ENCODE measurements at places on chromosomes 13 and 19. TPM values are rescaled to one million over a fixed set of nuclear protein-coding genes. Genes with fewer than 3 reads are reported as not detected.

DNA sequence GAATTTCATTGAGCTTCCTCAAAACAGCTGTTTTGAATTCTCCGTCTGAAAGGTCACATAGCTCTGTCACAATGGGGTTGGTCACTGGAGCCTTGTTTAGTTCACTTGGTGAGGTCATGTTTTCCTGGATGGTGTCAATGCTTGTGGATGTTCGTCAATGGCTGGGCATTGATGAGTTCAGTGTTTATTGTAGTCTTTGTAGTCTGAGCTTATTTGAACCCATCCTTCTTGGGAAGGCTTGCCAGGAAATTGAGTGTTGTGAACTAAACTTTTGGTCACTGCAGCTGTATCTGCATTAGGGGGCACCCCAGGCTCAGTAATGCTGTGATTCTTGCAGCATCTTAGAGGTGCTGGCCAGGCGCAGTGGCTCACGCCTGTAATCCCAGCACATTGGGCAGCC, 22.0 kb downstream of the BLOC1S3 start:
- no peak for DNase-seq

- no peak for DNase-seq
These were observed 853.3 kb downstream of the GPC5 start for GRCh38 chr13:92251671-92252210.

DNA sequence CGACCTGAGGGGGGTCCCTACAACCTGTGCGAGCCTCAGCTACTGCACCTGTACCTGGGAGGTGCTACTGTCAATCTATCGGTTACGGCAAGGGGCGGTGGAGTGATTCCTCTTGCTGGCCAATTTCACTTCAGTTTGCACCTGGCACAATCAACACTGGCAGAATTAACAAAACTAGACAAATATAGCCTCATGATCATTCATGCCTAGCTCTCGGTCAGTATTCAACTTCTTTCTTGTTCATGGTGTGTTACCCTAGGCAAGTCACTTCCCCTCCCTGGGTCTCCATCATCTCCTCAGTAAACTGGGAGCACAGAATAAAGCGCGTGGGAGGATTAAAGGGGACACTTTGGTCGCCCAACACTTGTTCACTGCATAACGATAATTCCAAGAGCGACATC, 618 bp downstream of the HAUS8 start:
- DNase-seq: no peak

GRCh38 chr19:2970201-2970835, 7.0 kb upstream of the TLE6 start:
- DNase-seq: no peak

GRCh38 chr13:34065928-34066327, 248.0 kb downstream of the RFC3 start:
- DNase-seq: no peak

GRCh38 chr13:33931397-33932311, 113.7 kb downstream of the RFC3 start:
- DNase-seq: no peak

DNA sequence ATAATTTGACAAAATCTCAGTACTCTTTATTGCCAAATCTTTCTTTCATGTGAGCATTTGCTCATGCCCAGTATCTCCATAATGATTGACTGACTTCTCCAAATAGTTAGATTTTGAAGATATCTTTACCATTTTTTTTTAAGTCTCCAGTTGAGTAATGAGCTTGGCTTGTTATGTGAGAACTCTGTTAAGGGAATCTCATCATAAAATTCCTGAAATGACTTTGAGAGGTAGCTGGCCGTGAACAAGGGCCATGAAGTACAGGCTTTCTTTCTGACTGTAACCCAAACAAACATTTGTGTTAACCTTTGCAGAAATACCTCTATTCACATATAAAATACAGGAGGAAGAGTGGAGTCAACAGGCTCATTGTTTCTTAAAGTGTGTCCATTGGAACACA, 449.7 kb downstream of the IRS2 start:
- no peak for DNase-seq

The KLF1 gene
- total RNA-seq: not detected

GRCh38 chr19:54158812-54159351, 639 bp downstream of the LENG1 start:
- no peak for DNase-seq

DNA sequence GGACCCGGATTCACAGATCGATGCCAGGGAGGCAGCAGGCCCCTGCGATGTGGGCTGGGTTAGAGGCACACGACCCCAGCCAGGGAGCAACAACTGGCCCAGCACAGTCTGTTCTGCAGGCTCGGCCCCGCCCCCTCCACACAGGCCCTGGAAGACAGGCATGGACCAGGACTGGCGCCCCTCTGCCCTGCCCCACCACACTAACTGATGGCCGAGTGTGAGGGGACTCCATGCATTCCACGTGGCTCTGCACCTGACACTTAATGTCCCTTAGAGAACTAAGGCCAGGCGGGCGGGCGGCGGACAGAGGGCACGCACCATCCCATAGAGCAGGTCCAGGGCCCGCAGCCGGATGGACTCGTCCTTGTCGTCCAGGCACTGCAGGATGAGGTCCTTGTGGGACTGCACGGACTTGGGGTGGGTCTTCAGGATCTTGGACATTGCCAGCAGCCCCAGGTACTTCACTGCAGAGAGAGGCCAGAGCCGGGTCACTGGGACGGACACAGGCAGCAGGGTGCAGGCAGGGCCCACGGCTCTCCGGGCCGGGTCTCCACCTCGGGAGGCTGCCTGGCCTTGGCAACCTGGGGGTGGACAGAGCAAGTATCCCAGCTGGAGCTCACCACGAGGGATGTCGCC, 24.8 kb downstream of the IZUMO4 start:
- DNase-seq: no peak

DNA sequence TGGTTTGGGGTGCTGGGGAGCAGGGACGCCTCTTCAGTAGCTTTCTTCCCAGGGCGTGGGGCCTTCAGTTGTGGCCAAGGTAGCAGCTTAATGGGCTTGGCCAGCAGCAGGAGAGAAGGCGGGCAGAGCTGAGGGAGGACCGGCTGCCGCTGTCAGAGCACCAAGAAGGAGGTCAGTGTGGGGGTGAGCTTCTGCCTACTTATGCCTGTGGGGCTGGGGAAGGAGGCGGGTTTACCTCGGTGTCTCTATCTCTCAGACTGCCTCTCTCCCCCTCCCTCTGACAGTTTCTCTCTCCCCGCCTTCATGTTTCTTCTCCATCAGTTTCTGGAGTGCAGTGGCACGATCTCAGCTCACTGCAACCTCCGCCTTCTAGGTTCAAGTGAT, at the start of gene CAPN12:
Gene CAPN12 (minus strand): TSS at position 177 of the 384 bp plus-strand sequence. CDS start 309 bp downstream, outside the sequence.
- no peak for DNase-seq

- no peak for DNase-seq
These were observed 25.7 kb downstream of the LTBP4 start for GRCh38 chr19:40626918-40627317.

DNA sequence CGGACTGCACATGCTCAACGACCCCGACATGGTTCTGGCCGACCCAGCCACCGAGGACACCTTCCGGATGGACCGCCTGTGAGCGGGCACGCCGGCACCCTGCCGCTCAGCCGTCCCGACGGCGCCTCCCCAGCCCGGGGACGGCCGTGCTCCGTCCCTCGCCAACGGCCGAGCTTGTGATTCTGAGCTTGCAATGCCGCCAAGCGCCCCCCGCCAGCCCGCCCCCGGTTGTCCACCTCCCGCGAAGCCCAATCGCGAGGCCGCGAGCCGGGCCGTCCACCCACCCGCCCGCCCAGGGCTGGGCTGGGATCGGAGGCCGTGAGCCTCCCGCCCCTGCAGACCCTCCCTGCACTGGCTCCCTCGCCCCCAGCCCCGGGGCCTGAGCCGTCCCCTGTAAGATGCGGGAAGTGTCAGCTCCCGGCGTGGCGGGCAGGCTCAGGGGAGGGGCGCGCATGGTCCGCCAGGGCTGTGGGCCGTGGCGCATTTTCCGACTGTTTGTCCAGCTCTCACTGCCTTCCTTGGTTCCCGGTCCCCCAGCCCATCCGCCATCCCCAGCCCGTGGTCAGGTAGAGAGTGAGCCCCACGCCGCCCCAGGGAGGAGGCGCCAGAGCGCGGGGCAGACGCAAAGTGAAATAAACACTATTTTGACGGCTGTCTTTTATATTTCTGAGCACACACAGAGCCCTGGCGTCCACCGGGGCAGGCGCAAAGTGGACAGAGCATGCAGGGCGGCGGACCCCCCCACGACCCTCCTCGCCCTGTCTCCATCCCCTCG, 13.6 kb downstream of the COMP start:
- DNase-seq: no peak

The C19orf33 gene
- total RNA-seq: 5.8 TPM
